NCI-H1694 treated with DMSO at 0.1 percent for 48 hours (cell line): ENCODE measurements at places on chromosomes 6 and 20.

DNA sequence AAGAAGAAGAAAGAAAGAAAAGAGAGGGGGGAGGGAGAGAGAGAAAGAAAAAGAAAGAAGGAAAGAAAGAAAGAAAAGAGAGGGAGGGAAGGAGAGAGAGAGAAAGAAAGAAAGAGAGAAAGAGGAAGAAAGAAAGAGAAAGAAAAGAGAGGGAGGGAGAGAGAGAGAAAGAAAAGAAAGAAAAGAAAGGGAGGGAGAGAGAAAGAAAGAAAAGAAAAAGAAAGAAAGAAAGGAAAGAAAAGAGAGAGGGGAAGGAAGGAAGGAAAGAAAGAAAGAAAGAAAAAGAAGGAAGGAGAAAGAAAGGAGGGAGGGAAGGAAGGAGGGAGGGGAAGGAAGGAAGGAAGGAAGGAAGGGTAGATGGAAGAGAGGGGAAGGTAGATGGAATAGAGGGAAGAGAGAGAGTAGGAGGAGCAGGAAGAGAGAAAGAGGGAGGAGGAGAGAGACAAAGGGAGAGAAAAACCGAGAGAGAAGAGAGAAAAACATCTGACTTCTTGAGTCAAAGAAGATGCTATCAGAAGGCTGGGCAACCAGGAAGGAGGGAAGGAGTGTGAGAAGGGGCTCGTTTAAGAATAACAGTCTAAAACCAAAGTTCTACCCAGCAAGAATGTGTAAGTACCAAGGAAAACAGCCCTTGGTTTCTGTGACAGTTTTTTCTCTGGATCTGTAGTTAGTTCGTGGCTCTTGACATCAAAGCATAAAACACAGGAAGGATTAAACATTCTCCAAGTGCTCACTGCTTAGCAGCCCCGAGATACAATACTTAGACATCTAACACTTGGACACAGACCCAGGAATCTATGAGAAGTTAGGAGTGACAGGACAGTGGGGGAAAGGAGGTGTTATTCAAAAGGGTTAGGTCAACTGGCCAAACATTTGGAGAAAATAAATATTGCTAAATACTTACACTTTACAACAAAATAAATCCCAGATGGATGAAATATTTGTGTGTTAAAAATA is 131.9 kb upstream of the STMND1 start:
- no peak for DNase-seq

DNA sequence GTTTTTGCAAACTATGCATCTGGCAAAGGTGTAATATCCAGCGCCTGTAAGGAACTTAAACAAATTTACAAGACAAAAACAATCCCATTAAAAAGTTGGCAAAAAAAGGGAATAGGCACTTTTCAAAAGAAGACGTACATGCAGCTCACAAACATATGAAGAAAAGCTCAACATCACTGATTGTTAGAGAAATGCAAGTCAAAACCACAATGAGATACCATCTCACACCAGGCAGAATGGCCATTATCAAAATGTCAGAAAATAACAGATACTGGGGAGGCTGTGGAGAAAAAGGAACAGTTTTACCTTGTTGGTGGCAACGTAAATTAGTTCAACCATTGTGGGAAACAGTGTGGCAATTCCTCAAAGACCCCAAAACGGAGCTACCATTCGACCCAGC is 54.2 kb downstream of the TSBP1 start:
- no peak for DNase-seq

DNA sequence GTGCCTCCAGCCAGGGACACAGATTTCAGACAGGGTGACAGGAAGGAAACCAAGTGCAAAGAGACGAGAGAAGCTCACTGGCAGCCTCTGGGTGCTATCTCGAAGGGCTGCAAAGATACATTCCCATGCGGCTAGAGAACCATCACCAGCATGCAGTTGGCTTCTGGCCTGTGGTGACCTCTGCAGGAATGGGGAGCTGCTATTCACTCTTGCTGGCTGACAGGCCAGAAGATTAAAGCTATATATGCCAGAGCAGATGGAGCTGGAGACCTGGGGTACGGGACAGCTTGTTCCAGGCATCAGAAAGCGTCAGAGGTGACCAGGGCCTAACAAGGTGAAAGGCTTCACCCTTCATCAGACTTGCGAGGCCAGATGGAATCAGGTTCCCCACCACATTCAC is 20.0 kb downstream of the MAP1LC3A start:
- no peak for DNase-seq

DNA sequence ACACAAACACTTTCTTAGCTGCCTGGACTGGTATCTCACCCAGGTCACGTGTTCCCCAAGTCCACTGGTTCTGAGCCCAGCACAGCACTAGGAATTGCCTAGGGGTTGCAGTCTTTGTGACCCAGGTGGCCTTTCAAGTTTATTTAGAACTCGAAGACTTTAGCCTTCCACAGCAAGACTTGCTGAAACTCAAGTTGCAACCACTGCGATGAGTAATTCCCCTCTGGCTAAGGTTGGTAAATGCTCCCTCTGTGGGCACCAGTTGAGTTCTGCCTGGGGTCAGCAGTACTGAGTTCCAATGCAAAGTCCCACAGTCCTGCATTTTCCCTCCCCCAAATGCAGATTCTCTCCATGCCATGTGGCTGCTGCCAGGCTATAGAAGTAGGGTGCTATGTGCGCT is 77.6 kb upstream of the MOCS1 start:
- no peak for DNase-seq

DNA sequence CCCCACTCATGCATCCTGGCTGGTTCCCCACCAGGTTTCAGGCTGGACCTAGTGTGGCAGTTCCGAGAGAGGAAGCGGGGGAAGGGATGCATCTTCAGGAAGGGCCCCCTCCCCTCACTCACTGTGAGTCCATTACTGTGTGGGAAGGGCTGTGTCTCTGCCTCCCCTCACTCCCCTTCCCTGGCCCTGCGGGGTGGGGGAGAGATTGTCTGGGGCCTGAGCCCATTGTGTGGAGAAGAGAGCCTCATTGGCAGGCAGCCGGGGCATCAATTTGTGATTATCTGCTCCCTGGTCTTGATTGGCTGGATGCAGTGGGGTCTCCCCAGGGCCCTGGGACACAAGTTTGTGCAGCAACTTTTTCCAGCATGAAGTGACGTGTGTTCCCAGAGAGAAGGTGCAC is 4.1 kb upstream of the MYT1 start:
- DNase-seq, result no peak

DNA sequence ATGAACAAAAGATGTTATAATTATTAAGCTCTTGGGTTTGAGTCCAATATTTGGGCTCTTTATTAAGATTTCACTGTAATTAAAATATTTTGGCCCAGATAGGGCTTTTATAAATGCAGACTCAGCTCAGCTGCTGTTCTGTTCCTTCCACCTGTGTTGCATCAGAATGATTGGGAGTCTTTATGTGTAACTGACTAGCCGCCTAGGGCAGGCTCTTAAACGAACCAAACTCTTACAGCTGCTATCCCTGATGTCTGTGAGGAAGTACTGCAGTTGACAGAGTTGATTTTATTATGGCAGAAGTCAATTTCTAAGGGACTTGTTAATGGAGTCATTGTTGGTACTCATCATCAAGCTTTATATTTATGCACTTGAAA is 144.7 kb downstream of the MYO6 start:
- DNase-seq, result no peak

- no peak for DNase-seq
Measured at GRCh38 chr20:32515631-32516101, 69.5 kb downstream of the NOL4L start.

DNA sequence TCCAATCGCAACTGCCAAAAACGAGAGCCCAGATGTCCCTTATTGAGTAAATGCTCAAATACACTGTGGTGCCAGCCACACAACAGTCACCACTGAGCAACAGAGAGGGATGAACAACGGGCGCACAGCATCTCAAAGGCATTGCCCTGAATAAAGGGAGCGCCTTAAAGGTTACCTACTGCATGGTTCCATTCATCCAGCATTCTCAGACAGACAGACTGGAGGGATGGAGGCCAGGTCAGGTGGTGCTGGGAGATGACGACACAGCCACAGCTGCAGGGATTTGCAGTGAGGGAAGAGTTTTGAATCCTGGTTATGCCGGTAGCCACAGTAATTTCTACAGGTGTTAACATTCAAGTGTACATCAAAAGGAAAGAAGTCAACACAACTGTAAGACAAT is 615.5 kb upstream of the AGPAT4 start:
- no peak for DNase-seq

DNA sequence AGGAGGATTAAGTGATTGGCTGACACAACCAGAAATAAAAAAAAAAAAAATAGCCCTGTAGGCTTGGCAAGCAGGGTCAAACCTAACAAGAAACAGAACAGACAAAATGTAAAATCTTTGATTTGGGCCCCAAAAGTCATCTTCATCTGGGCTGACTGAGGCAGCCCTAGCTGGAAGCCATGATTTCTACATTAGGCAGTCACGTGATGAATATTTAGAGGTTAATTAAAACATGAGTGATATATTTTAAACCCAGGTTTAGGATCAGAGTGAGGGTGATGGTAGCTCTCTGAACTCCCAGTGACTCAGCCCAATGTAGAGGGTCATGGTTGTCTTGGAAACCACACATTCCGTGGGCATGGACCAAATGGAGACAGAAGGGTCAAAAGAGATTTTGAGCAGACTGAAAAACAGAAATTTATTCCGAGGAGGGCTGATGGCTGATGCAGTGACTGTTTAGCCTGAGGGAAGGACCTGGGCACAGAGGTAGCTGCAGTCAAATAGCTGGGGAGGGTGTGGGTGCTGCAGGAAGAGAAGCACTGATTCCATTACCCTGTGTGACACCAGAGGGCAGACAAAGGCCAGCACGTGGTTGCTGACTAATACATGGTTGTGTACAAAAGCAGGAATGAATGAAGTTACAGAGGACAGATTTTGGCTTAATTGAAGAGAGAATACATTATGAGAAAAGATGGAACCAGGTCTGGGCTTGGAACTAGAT is 573.1 kb upstream of the CHD6 start:
- DNase-seq, result no peak

DNA sequence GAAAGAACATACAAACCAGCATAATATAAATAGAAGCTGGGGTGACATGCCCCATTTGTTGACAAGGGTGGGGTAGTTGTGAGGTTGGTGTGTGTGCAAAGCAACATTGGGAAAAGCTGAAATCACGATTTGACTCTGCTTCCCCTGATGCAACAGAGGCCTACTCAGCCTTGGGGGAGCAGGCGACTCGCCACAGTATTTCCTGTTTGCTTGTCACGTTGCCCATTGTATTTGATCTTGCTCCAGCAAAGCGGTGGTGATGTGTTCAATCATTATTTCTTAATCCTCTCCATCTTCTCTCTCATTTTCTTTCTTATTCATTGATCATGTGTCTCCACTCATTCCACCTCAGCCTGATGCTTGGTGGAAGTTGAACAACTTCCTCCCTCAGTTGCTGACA is 165.8 kb upstream of the CITED2 start:
- DNase-seq, result no peak

DNA sequence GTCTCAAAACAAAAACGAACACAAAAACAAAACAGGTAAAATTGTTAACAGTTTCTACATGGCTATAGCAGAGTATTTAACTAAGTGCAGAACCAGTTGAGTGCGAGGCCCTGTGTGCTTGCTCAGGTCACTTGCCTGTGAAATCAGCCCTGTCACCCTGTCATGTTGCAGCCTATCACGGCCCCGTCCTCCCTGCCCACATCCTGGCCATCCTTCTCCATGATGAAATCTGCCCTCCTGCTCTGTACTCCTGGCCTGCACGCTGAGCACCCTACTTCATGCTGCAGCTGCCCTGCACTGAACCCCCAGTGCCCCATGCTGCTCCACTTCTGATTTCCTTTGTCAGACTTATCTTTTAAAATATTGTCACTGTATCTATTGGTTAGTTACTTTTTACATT is 62.4 kb downstream of the DTD1 start:
- no peak for DNase-seq

DNA sequence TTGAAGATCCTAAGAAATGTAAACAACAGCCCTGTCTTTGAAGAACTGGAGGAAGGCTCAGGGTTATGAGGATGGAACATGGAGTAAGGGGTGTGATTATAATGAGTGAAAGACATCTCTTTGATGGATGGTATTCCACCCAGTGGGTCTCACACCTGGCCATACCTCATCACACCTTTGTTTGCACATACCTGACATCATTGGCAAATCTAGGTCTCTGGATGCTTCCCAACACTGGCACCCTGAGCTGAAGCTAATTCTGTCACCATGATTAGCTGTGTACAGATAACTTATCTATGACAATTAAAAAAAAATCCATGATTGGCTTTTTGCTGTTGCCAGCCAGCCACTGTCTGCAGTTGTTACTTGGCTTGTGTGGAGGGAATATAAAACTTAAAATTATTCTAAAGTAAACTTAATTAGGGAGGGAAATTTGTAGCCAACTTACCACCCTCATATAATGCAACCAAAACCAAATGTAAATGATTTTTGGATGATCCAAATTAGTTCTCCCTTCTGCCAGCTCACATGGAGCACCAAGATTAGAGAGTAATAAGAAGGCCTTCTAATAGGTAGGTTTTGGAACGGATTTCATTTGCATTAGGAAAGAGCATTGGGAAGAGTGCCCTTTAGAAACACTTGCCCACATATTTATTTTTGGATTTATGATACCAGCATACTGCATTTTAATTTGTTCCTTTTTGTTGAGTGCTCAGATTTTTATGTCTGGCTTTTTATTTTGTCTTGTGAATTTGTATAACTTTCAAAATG is 249.5 kb downstream of the SOX4 start:
- no peak for DNase-seq

DNA sequence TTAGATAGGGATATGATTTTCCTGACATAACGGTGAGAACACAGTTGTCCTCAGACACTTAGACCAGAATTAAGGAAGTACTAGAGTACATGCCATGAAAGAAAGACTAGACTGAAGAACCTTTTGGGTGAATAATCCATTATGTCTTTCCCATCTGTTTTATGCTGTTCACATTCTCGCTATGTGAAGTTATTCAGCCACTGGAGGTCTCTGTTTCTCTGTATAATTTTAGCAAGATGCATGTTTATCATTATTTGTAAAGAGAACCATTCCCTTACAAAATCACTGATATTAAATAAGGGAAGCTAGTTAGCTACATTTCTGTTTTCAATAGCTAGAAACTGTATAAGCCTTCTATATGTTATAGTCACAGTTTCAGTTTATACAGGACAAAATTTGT is 391.9 kb downstream of the CD109 start:
- DNase-seq, result no peak

- DNase-seq, result no peak
Measured at GRCh38 chr6:38861926-38862401, 146.9 kb downstream of the DNAH8 start.

GRCh38 chr20:51500311-51500710 is 42.2 kb downstream of the NFATC2 start:
- DNase-seq, result no peak

- no peak for DNase-seq
Measured at GRCh38 chr20:35465976-35466375, 10.6 kb downstream of the CEP250 start.

GRCh38 chr20:36060676-36061075 is 92.3 kb downstream of the CNBD2 start:
- no peak for DNase-seq

- DNase-seq, result no peak
Measured at GRCh38 chr20:3854462-3854871, 7.8 kb downstream of the MAVS start.

GRCh38 chr20:33933469-33933909 is 60.2 kb upstream of the RALY start:
- DNase-seq, result no peak

GRCh38 chr6:167031082-167031709 is 32.0 kb downstream of the CEP43 start:
- DNase-seq, result no peak
